ENCODE measurements at places on chromosomes 1 and 21.

DNA sequence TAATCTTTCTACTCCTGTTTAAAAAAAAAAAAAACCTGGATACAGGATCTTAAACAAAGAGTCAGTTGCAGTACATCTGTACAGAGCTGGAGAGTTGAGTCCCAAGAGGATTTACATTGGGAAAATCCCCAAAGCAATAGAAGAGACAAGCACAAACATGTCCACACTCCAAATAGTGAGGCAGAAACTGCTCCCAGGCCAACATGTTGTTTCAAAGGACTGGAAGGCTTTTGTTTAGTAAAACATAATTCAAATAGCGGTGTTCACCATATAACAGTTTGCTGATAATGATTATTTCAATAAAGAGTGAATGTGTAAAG lies 425.4 kb downstream of the ADGRL2 start:
- no peak for DNase-seq

- DNase-seq, result no peak
Measured at GRCh38 chr1:47677241-47677940, 239.5 kb downstream of the FOXD2 start.

DNA sequence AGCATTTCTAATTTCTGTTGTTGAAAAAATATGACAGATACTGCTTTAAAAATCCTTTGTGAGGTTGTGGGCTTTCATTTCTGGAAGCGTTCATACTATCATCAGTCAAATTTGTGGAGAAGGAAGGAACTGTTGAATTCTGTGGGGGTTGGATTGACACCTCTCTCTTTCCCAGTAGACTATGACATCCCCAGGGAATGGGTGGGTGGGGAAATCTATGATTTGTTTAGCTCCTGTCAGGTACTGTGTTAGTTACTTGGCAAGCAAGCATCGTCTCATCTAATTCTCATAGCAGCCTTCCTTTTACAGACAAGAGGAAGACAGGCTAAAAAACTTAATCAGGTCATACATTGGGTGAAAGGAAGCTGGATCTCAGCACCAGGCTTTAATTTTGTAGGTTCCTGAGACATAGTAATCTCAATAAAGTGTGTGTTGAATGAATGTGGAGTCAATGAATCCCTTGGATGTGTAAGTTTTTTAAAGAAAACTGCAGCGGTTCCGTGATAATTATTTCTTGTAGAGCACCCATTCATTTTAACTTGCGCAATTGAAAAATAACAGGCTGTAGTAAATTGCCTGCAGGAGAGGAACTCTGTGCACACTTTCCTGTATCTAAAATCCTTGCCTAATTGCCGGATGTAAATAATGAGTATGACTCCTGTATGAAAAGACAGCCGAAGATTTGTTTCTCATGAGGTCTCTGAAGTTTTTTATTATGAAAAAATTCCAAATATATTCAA lies 60.6 kb downstream of the MYOM3 start:
- no peak for DNase-seq

- no peak for DNase-seq
Measured at GRCh38 chr1:184716158-184716557, 38.5 kb downstream of the EDEM3 start.

DNA sequence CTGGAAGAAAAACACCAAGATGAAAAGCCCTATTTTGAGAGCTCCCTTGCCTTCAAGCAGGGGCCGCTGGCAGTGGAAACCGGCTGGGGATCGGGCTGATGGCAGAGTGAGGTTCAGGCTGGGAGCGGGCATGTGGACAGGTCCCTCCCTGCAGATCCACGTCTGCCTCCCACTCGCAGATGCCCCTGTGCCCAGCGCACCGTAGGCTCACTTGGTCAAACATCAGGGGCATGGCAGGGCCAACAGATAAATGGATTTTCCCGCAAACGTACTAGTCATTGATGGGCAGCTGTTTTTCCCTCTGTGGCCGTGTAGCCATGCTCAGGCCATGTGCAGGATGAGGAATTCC lies 6.6 kb upstream of the C1orf174 start:
- no peak for DNase-seq

GRCh38 chr1:112731451-112731850 lies 16.3 kb upstream of the PPM1J start:
- DNase-seq, result no peak

DNA sequence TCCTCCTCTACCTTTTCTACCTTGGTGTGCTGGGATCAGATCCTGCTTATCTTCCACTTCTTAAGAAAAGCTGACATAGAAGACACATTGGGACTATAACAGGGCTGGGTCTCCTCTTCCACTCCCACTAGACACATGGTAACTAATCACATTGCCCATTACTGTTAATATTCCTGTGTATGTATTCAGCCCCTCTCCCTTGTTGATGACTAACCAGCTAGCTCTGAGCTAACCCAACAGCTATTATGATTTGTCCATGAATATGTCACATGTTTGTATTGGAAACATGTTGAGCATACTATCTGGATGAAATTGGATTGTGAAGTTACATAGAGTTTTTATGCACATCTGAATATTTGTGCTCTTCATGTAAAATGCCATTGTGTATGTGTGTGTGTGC lies 52.9 kb downstream of the MPZL1 start:
- DNase-seq, result no peak

DNA sequence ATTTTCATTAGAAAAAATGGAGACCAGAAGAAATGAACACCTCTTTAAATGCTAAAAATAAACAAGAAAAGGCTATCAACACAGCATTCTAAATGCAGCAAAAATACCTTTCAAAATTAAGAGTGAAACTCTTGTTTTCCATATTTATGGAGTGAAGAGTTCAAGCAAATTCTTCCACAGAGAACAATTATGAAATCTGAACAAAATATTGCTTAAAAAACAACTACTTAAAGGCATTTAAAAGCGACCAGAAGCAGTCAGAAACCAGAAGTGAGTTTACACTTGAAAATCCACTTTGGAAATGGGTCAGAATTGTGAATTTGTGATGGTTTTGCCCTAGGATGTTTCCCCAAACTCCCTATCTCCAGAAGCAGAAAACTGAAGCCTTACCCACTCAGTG lies 60.9 kb upstream of the KCNH1 start:
- DNase-seq, result no peak

GRCh38 chr1:76083189-76083588 lies 8.6 kb downstream of the ST6GALNAC3 start:
- no peak for DNase-seq

GRCh38 chr1:244102046-244102445 lies 51.0 kb downstream of the ZBTB18 start:
- no peak for DNase-seq

- DNase-seq, result no peak
Measured at GRCh38 chr1:101741910-101742309, 254.8 kb downstream of the OLFM3 start.

GRCh38 chr1:45854724-45855123 lies 51.3 kb downstream of the MAST2 start:
- DNase-seq, result no peak

DNA sequence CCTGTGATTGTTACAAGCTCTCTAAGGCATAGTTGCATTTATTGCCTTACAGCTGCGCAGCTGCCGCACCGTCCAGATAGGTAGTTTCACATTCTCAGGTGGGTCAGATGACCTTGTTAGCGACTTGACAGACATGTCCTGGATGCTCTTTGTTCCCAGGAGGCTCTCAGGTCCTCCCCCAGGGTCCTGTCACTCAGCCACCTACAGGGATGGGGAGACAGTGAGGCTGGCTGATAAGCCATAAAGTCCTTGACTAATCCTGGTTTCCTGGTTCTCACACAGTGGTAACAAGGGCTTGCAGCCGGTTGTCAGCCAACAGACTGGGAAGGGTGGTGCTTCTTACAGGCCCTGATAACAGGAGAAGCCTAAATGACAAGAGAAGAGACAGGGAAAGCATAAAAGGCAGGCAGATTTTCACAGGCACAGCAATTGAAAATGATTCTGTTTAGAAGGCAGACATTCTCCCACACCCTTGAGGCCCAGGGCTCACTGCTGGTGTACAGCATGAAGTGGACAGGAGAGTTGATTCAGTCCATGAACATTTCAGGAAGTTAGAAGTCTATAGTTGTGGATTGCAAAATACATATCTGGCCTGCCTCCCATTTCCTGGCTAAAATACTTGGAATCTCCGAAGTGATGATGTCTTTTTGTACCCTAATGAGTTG lies 2.9 kb downstream of the ARF1 start:
- no peak for DNase-seq

DNA sequence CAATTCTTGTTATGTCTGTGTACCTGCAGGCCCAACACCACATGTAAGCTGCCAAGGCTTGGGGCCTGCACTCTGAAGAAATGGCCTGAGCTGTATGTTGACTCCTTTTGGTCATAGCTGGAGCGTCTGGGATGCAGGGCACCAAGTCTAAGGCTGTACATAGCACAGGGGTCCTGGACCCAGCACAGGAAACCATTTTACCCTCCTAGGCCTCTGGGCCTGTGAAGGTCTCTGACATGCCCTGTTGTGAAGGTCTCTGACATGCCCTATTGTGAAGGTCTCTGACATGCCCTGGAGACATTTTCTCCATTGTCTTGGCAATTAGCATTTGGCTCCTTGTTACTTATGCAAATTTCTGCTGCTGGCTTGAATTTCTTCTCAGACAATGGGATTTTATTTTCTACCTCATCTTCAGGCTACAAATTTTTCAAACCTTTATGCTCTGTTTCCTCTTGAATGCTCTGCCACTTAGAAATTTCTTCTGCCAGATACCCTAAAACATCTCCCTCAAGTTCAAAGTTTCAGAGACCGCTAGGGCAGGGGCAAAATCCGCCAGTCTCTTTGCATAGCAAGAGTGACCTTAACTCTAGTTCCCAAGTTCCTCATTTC lies 246.7 kb upstream of the B3GALT2 start:
- DNase-seq, result no peak

GRCh38 chr1:75412616-75413015 lies 198.3 kb downstream of the SLC44A5 start:
- no peak for DNase-seq

GRCh38 chr1:18360251-18360650 lies 120.5 kb upstream of the KLHDC7A start:
- no peak for DNase-seq

- DNase-seq, result no peak
Measured at GRCh38 chr1:67298762-67299161, 8.9 kb upstream of the IL12RB2 start.

GRCh38 chr1:19639999-19640362 lies 4.1 kb upstream of the NBL1 start:
- DNase-seq, result no peak

DNA sequence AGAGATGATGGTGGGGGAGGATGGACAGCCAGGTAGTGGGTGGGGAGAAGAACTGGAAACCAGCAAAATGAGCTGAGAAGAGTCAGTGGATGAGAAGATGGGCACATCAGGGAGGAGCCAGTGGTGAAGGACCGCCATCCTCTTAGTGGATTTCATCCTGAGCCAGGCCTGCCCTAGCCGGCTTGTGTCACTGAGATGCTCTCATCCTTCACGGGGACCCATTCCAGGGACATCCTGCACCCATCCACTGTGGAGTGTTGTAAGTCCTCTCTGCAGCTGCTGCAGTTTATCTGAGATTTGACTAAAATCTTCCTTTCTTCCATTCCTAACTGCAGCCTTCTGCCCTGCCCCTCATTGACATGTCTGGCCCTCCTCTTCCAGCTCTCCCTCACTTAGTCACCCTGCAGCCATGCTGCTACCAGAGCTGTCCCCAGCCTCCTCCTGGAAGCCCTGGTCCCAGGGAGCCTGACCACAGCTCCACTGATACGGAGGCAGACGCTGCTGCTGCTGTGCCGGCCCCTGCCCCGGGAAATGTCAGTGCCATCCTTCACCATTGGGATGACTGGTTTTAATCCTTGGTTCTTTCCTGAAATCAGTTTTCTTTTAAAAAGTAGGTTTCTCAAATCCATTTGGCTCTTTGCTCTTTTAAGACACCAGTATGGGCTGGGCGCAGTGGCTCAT lies 33.2 kb downstream of the STUM start:
- no peak for DNase-seq

DNA sequence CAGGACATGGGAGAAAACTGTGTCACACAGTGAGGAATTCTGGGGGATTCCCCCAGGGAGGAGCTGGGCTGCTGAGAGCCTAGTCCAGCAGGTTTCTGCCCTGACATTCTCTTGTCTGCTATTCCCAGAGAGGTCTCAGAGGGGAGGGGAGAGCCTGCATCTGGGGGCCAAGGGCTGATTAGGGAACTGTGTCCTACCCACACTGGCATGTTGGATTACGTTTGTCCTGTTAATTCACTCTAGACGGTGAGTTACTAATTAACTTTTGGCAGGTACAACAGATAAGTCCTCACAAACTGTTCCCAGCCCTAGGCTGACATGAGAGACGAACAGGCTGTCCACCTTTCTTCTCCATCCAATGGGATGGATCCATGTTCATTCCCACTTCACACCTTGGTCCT lies 2.6 kb upstream of the SH3BGRL3 start:
- DNase-seq, result no peak

DNA sequence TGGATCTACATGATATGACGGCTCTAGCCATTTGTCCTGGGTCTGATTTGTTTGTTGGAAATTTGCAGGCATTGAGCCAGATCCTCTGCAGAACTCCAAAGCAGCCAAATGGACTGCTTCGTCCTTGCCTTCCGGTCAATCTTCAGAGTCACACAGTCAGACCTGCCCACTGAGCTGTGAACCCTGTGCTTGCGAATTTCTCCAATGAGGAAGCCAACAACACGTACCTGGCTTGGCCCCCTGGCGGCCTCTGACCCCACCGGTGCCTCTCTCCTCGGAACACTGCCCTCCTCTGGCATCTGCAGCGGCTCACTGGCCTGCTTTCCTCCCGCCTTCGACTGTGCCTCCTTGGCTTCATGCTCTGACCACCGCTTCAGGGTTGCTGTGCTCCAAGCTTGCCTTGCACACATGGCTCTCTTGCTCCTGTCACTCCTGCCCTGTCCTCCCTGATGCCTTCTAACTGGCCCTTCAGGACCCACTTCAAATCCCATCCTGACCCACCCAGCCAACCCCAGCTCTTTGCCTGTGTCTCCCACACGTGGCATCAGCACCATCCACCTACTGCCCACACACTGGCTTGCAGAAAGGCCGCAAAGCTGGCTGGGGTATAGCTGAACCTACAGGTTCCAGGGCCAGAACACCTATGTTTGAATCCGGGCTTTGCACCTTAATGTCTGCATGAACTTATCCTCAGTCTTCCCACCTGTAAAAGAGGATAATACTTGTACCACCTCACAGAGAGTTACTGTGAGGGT lies 128.2 kb downstream of the KCNN3 start:
- no peak for DNase-seq

- DNase-seq, result no peak
Measured at GRCh38 chr1:232335261-232335660, 294.7 kb downstream of the SIPA1L2 start.

- no peak for DNase-seq
Measured at GRCh38 chr1:47627016-47627415, 189.2 kb downstream of the FOXD2 start.

DNA sequence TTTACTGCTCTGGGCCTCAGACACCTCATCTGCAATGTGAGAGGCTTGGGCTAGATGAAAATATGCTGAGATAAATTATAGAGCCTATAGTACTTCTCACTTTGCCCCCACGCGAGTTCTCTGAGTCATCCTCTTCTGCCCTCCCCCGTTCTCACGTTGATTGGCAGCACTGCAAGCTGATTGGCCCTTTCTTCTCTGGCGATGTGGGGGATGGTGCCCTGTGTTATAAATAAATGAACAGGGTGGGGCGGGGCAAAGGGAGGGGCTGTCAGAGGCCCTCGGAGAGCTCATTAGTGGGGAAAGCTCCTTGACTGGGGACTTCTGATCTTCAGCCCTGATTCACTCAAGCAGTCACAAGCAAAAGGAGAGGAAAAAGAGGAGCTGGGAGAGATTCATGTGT lies 64.3 kb upstream of the ZC3H12A start:
- DNase-seq, result no peak

Data from activated CD4-positive, alpha-beta T cell treated with anti-CD3 and anti-CD28 coated beads, Interleukin-2, amount 50 U/mL, for 16 hours (primary cell).